Foreskin keratinocyte (primary cell): ENCODE measurements at places on chromosomes 11 and 22. TPM values are rescaled to one million over a fixed set of nuclear protein-coding genes. Genes with fewer than 3 reads are reported as not detected.

GRCh38 chr11:2137202-2138067, 1.8 kb downstream of the IGF2 start:
- no peak for DNase-seq

Gene NPAS4
- total RNA-seq = not detected in 2 replicates

DNA sequence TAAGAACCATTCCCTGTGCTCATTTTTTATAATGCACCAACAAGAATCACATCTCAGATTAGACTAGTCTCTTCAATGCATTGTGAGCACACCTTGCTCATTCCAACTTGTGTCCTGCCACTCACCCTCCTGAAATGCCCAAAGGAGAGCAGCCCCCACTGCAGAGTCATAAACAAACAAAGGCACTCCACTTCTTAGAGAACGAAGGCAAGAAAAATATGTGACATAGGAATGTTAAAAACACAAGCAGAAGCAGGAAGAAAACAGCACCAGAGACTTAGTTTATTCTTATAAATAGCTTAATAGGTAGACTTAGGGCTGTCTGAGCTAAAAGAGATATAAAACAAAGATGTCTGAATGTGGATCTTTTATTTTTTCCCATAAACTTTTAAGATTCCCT, 57.2 kb downstream of the GUCY1A2 start:
- no peak for DNase-seq

Gene ALKBH8
- 12.1 and 12.9 TPM in 2 replicates for total RNA-seq

GRCh38 chr11:89521792-89522191, 30.6 kb upstream of the NOX4 start:
- DNase-seq = no peak

Gene SCGB1A1
- total RNA-seq = not detected in 2 replicates

Gene SLC5A1
- 0.10 TPM in 1 of 2 replicates, not detected in the other for total RNA-seq

DNA sequence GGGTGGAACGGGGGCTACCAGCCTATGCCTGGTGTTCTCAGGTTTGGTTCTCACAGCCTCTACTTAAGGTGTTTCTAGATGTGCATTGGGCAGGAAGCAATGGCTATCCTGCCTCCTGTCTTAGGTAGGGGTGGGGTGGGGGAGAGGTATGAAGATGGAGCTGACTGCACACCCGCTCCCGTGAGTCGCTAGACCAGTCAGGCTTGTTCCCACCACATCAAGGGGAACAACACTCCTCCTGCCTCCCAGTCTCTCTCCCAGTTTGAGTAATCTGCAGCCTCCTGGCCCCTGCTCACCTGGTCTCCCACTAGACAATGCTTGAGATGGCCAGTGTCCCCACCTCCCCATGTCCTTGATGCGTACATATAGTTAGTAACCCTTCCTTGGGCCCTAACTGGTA, 79.3 kb upstream of the TENM4 start:
- no peak for DNase-seq

- no peak for DNase-seq
Measured at GRCh38 chr11:121618516-121618915, 165.7 kb upstream of the SORL1-AS1 start.

Gene MMP13
- total RNA-seq = not detected in 2 replicates

GRCh38 chr11:36702330-36703054, 104.5 kb upstream of the RAG2 start:
- peak; percentile 60 for DNase-seq

DNA sequence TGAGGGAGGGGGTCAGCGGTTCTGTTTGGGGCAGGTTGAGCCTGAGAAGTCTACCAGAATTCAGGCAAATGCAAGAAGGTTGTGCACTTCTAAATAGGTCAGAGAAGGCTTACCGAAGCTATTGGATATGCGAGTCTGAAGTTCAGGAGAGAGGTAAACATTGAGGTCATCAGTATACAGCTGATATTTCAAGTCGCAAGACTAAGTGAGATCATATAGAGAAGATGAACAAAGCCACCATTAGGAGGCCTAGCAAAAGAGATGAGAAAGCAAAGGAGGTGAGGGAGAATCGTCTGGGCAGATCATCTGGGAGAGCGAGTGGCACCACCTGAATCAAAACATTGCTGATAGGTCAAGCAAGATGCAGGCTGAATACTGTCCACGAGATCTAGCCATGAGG, 430.6 kb downstream of the BUD13 start:
- DNase-seq = no peak

DNA sequence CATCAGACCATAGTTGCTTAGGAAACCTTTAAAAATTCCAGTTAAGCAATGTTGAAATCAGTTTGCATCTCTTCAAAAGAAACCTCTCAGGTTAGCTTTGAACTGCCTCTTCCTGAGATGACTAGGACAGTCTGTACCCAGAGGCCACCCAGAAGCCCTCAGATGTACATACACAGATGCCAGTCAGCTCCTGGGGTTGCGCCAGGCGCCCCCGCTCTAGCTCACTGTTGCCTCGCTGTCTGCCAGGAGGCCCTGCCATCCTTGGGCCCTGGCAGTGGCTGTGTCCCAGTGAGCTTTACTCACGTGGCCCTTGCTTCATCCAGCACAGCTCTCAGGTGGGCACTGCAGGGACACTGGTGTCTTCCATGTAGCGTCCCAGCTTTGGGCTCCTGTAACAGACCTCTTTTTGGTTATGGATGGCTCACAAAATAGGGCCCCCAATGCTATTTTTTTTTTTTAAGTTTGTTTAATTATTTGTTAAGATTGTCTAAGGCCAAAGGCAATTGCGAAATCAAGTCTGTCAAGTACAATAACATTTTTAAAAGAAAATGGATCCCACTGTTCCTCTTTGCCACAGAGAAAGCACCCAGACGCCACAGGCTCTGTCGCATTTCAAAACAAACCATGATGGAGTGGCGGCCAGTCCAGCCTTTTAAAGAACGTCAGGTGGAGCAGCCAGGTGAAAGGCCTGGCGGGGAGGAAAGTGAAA, 73.4 kb downstream of the NCAPD3 start:
- no peak for DNase-seq

Gene CECR2
- not detected in 2 replicates for total RNA-seq

DNA sequence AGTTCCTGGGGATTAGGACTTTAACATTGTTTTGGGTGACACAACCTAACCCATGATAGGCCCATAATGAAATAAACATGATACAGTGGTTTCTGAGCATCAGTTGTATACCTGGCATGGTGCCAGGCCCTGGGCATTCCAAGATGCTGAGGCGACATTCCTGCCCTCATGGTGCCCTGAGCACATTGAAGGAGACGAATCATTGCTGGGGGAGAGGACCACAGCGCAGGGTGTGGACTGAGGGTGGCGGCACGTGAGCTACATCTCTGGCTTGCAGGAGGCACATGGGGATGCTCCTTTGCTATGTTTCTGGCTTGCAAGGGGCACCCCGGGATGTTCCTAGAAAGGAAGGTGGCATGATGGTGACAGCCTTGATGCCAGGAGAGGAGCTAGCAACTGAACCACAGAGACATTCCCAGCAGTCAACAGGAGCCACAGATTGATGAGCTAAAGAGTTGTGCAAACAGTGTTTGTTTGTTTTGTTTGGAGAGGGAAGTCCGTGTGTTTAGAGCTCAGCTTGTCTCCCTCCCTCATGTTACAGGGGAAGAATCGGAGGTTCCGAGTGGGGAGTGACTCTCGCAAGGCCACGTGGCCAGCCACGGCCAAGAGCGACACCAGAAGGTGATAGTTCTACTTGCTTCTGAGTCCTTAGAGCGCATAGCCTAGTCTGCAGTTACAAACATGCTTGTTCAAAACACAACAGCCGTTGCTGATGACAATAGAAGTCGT, 106.4 kb downstream of the MIAT start:
- DNase-seq = peak; percentile 20

Gene ANAPC15
- total RNA-seq = 82.7 and 93.2 TPM in 2 replicates

DNA sequence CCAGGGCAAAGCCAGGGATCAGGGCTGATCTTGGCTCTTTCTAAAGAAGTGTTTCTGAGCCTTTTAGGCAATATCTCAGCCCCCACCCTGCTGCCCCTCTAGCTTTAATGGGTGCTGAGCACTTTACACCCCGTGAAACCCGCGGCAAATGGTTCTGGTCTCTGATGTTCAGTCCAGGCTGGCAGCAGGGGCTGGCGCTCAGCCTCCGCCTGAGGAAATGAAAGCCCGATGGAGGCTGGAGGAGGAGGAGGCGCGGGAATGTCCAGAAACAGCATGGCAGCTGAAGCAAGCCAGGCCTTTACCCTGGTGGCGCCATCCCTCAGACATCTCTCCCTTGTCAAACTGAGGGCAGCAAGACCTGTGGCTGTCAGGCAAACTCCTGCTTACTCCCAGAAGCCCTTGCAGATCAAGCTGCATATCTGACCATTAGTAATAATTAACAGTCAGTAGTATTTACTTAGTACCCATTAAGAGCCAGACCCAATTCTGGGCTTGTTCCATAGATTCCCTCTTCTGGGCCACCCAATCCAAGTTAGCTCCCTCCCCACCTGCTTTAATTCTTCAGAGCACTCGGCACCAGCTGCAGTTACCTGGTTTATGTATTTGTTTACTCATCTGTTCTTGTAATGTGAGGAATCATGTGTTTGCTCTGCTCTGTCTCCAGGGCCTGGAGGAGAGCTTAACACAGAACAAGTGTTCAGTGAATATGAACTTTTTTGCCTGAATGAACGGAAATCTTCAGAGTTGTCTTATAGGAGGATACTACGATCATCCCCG, 15.0 kb upstream of the ALX4 start:
- DNase-seq = no peak

- no peak for DNase-seq
Measured at GRCh38 chr11:117022526-117022925, 75.7 kb downstream of the SIK3 start.

Gene SYT8
- 18.1 and 21.1 TPM in 2 replicates for total RNA-seq

DNA sequence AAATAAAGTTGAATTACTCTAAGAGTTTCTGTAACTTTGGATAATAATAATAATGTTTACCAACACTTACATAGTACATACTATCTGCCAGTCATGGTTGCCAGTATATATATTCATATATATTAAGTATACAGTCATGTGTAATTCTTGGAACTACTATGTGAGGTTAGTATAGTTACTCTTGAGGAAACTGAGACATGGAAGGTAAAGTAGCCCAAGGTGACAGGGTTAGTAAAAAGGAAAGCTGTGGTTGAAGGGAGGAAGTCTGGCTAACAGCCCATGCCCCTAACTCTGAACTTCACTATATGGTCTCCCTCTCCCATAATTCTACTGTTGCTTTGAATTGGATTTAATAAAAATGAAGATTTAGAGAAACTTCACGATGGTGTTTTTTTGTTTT, 24.9 kb downstream of the FDX1 start:
- DNase-seq = no peak

DNA sequence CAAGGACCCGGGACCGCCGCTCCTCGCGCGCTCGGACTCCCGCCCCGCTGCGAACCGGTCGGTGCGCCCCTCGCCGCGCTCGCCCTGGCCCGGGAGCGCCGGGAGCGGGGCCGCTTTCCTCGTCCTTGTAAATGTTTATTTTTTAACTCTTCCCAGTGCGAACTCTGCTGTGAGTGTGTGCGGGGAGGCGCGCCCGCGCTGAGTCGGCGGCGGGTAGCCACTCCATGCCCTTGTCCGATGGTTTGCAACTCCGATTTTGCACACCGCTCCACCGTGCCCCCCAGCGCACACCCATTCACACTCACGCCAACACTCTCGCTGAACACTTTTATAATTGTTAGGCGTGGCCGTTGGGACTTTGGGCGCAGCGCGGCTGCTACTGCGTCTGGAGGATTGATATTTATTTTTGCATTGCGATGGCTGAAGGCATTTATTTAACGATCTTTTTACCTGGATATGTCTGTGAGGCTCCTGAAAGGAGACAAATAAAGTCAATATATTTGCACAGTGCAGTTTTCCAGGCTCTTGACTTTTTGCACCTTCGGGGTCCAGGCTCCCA, 1.0 kb downstream of the C11orf96 start:
- DNase-seq = peak; percentile 46

GRCh38 chr22:39290724-39291161, 28.7 kb downstream of the RPL3 start:
- peak; percentile 77 for DNase-seq
